Stimulated activated CD8-positive, alpha-beta memory T cell treated with anti-CD3 and anti-CD28 coated beads, Interleukin-4, amount 100 ng/mL, for 4 hours (primary cell): ENCODE measurements at places on chromosomes 5 and 9.

DNA sequence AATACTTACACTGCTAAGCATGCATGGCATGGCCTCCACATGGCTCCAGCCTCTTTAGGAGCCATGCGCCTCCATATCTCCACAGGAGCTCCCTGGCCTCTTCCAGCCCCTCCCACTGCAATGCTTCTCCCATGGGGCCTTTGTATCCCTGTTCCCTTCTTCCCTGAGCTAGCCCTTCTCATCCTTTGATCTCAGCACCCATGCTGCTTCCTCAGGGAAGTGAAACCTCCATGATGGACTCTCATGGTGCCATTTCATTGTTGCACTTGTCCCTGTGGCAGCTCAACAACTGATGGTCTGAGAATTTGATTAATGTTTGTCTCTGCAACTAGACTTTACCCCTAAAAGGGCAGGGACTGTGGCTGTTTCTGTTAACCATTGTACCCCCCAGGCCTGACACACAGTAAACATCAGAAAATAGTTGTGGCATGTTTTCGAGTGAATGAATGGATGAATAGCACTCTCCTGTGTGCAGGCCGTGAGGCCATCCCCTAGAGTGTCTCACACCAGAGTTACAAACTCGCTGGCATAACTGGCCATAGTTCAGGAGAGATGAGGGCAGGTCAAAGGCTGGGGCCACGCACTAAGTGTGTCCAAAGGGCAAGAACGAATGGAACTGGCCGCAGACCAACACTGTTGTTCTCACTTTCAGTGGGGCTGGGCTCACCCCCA, 6.6 kb downstream of the IDNK start:
- no peak for DNase-seq

DNA sequence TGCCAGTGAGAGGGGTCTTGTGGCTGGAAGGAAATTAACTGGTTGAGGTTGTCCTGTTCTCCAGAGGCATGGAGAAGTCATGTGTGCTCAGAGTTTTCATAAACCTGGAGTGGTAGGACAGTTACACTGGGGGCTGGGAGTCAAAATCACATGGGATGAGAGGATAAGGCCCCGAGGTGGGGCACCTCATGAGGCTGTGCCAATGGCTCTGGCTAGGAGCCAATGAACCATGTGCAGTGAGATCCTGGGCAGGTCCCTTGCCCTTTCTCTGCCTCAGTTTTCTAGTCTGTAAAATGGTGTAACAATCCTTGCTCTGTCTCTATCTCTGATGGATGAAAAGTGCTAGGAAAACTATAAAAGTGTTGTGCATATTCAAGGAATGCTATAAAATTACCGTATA, 7.0 kb upstream of the SYNPO start:
- no peak for DNase-seq

DNA sequence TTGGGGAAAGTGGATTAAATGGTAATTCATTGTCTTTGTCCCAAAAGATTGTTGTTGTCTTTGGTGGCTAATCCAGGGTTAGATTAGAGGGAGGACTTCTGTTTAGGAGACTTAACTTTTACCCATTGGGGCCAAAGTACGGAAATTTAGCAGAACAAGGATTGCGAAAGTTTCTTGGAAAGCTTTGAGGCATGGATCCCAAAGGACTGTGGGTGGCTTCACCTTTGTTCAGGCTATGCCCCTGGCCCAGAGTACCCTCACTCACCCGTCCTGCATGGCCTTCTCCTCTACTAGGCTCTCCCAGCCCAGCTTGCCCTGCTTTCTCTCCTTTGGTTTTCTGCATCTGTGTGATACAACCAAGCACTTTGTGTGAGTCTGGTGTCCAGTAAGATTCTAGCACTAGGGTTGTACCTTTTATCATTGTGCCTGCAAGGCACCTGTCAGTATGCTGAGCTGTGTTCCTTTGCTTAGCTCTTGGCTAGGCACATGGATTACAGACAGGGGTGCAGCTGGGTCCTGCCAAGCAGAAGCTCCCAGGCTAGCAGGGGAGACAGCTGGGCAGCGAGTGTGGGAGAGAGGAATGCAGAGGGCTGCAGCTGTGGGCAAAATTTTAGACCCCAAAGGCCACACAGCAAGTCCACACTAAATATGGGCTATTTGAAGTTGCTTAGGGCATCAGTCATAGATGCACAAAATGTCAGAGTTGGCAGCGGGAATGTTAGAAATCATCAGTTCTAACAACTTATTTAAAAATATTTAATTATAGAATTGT, 3.2 kb downstream of the PPARGC1B start:
- no peak for DNase-seq

DNA sequence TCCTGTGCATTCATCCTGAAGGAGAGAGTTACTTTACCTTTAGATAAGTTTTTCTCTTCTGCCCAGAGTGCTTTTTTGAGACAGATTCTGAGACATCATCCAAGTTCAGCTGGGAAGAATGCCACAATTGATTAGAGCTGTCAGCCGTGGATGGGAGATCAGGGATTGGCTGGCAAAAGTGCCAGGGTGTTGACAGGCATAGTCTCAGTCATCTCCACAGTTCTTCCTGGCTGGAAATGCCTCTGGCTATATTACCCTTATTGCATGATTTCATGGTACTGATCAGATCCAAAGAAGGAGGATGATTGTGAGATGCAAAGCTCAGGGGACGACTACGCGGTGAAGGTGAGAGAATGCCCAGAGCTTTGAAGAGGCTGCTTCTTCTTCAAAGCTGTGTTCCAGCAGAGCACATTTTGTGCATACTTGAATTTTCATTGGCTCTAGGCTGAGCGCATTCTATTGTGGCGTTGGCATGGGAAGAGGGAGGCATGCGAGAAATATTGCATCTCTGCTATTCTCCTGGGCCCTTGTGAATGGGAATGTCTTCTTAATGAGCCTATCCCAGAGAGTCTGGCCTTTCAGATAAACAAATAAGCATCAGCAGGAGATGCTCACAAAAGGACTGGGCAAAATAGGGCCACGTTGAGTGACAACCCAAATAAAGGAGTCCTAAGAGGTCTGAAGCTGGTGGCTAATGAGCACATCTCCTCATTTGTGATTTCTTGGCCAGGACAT, 82.1 kb downstream of the GRIA1 start:
- no peak for DNase-seq

GRCh38 chr9:70020991-70021571, 22.6 kb upstream of the MAMDC2 start:
- no peak for DNase-seq

- no peak for DNase-seq
Observed at GRCh38 chr5:1498623-1499416, 24.9 kb downstream of the LPCAT1 start.

- DNase-seq = peak; percentile 47
Observed at GRCh38 chr9:32571969-32572899, 725 bp downstream of the NDUFB6 start.
